T47D (cell line): ENCODE measurements at places on chromosomes 13 and 19.

DNA sequence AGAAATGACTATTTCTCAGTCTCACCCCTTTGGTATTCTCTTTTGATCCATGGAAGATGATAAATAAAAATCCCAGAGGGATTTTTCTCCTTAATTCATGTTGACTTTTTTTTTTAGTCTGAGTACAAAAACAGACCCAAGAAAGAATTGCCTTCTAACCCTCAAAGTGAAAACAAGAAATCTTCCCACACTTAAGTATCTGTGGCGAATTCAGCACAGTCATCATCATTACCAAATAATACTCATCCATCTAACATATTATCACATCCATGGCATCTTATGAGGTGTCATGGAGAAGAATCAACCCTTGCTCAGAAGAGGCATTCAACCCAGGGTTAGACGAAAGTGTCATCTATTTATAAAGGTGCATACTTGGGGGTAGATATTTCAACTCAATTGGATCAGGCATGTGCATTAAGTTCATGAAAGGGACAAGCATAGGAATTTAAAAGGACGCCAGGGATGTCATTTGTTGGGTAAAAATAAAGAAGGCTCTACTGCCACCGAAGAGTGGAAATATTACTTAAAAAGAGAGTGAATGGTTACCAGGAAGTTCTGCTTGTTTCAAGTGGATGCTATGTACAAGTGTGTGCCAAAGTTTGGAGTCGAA is 101.9 kb downstream of the FLT1 start:
- no peak for DNase-seq

GRCh38 chr13:51596541-51596940 is 12.3 kb downstream of the WDFY2 start:
- no peak for DNase-seq

- DNase-seq = no peak
Observed at GRCh38 chr19:31349160-31349881, at the start of gene TSHZ3. TSHZ3 (minus strand) TSS chr19:31349436; CDS start chr19:31349219, 217 bp downstream.

DNA sequence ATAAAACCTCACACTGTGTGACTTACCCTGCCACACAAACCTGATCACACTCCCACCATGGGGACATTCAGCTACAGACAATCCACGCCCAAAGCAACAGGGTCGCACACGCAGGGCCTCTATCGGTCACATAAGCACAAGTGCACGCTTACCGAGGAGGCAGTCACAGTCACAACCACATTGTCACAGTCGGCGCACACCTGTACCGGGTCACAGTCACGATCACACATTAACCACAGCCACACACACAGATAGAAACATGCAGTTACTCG is 579 bp downstream of the ZNF566 start:
- DNase-seq = peak; percentile 18

DNA sequence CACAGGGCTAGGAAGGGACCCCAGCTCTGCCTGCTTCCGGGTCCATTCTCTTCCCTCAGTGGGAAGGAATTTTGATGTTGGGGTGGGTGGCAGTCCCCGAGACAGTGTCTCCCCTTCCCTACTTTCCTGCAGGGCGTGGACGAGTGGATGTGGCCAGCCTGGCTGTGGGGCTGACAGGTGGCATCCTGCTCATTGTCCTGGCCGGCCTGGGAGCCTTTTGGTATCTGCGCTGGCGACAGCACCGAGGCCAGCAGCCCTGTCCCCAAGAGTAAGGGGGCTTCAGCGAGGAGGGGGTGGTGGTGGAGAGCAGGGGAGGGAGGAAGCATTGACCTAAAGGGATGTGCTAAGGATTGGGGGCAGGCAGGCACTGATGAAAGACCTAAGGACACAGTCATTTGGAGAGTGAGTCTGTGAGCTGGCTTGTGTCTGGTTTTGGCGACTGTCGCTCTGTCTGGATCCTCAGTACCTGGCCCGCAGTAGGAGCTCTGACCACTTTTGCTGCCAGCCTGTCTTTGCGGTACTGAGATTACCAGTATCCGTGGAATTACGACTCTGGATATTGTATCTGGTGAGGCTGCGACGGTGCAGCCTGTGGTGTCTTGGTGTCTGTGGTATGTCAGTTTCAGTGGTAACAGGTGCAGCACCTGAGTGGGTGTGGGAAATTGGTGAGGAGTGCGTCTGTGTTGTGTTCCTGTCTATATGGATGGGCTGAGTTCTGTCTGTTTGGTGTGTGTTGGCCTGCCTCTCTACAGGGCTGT is 2.4 kb upstream of the PRR12 start:
- DNase-seq = no peak

- no peak for DNase-seq
Observed at GRCh38 chr13:38166116-38166515, 183.5 kb upstream of the UFM1 start.
